ENCODE measurements at places on chromosomes 2 and 18. TPM values are rescaled to one million over a fixed set of nuclear protein-coding genes. Genes with fewer than 3 reads are reported as not detected.
A peak's percentile ranks its signal among the peaks of the same experiment; 100 is the strongest.

Gene CTAGE1
- total RNA-seq: not detected

- no peak for DNase-seq
These were observed 164.4 kb downstream of the FMNL2 start for GRCh38 chr2:152499331-152499816.

DNA sequence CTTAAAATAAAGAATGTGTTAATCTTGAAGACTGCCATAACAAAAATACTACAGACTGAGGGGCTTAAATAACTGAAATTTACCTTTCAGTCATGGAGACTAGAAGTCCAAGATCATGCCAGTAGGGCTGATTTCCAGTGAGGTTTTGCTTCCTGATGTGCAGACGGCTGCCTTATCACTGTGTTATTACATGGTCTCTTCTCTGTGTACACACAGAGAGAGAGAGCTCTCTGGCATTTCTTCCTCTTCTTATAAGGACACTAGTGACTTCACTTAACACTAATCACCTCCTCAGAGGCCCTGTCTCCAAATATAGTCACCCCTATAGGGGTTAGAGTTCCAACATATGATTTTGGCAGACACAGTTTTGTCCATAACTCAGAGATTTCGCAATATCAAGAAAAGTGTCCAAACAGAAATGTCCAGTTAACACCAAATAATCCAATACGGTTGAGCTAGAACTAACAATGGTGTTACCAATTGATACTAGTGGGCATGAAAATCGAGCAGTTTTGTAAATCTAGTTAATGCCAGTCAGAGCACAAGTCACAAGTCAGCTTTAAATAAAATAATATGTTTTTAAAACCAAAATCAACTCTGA, 399.8 kb downstream of the ADCYAP1 start:
- DNase-seq: no peak

GRCh38 chr2:192534072-192534471, 339.3 kb upstream of the TMEFF2 start:
- DNase-seq: no peak

- DNase-seq: no peak
These were observed 419.2 kb downstream of the LRP1B start for GRCh38 chr2:141711627-141712026.

- DNase-seq: no peak
These were observed 116.0 kb downstream of the ALPK2 start for GRCh38 chr18:58512648-58513588.

GRCh38 chr18:67875944-67876343, 359.4 kb upstream of the DSEL start:
- DNase-seq: no peak

DNA sequence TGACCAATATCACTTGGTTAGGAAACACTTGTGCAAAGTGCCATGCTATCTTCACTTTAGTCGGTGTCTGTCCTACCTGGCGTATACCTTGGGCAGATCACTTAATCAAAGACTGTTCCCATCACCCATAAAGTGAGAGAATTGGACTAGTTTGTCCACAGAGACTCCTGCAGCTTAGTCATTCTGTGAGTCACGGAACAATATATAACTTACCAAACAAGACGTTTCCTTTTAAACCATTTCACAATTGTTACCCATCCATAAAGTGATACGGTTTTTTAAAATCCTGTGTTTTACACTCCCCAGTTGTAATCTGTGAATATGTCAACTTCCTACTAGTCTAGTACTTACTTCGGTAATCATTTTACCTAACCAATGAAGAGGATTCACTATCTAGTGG, 499.3 kb upstream of the SMIM21 start:
- no peak for DNase-seq

GRCh38 chr2:171018522-171018921, 89.5 kb downstream of the GORASP2 start:
- no peak for DNase-seq

GRCh38 chr2:455913-456312, 168.0 kb upstream of the ALKAL2 start:
- no peak for DNase-seq

DNA sequence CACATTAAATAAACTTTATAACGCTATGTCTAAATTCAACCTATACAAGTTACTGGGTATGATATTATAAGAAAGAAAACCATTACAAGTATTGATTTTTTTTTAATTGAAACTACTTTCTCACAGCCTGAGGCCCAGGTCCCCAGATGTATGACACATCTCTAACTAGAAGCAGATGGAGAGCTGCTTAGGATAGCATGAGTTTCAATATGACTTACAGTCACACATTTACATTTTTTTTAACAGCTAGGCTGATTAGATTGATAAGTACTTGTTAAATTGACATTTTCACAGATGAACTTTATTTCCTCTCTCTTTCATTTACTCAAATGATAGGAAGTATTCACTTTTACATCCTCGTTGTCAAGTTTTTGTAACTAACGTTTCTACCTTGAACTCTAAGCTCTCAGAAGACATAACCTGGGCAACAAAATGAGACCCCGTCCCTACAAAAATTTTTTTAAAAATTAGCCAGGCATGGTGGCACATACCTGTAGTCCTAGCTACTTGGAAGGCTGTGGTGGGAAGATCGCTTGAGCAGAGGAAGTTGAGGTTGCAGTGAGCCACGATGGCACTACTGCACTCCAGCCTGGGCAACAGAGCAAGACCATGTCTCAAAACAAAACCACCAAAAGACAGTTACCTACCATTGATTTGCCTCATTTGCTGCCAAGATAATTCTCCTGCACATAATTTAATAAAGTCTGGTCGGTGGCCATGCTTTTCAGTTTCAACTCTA, 52.4 kb downstream of the STK39 start:
- DNase-seq: no peak

DNA sequence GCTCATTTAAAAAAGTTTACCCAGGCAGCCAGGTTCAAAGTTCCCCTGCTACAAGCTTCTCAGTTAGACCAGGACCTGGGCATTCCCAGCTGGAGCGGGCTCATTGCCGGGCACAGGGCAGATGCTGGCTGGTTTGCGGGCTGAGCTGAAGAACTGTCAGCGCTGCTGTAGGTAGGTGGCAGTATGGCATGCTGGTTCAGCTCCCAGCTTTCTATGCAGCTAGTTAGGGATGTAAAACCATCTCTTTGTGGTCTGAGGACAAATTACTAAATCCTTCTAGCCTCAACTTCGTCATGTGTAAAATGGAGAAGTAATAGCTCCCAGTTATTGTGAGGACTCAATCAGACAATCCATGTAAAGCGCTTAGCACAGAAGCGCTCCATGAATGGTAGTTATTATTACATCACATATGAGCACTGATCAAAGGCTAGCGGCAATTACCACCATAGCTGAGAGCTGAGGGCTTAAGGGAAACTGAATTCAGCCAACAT, 2.4 kb upstream of the LDLRAD4 start:
- DNase-seq: peak; percentile 72

GRCh38 chr2:108585436-108585835, 51.2 kb downstream of the LIMS1 start:
- DNase-seq: no peak

GRCh38 chr18:32040936-32041335, 22.3 kb downstream of the RNF125 start:
- peak; percentile 66 for DNase-seq
